ENCODE measurements at places on chromosomes 6 and 20. TPM values are rescaled to one million over a fixed set of nuclear protein-coding genes. Genes with fewer than 3 reads are reported as not detected.
A peak's percentile ranks its signal among the peaks of the same experiment; 100 is the strongest.

GRCh38 chr6:16948396-16948795 is 153.5 kb upstream of the STMND1 start:
- DNase-seq, result no peak
- no peaks in the 10 kb centered on the region for H3K27me3 ChIP-seq
- H3K27ac ChIP-seq, result no peak overlapping the region
- no peak overlapping the region for H3K4me3 ChIP-seq
- H3K4me1 ChIP-seq, result peaks cover 10% of the 10 kb centered on the region

Gene BPI
- total RNA-seq, result not detected

DNA sequence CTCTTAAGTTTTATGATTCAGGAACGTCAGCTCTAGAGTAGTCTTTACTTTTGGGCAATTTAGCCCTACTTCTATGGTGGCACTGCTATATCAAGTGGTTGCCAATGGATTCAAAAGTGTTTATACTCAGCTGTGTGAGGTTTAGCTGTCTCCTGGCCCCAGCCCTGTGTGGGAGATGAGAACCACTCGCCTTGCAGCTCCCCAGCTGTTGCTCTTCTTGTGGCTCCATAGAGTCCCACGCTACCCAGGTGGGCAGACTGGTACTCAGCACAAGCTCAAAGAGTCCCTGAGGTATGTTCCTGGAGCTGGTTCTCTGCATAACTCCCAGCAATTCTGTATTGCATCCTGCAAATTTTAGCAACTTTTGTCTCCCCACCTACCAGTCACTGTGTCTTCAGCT is 59.6 kb downstream of the C6orf118 start:
- no peaks in the 10 kb centered on the region for H3K4me1 ChIP-seq
- H3K27me3 ChIP-seq, result no peaks in the 10 kb centered on the region
- H3K4me3 ChIP-seq, result no peak overlapping the region
- DNase-seq, result no peak

Gene GSTA1
- total RNA-seq, result not detected

GRCh38 chr6:11224966-11225463 is 7.5 kb downstream of the NEDD9 start:
- H3K27me3 ChIP-seq, result no peaks in the 10 kb centered on the region
- peak overlapping the region; percentile 43 for H3K27ac ChIP-seq
- DNase-seq, result no peak

DNA sequence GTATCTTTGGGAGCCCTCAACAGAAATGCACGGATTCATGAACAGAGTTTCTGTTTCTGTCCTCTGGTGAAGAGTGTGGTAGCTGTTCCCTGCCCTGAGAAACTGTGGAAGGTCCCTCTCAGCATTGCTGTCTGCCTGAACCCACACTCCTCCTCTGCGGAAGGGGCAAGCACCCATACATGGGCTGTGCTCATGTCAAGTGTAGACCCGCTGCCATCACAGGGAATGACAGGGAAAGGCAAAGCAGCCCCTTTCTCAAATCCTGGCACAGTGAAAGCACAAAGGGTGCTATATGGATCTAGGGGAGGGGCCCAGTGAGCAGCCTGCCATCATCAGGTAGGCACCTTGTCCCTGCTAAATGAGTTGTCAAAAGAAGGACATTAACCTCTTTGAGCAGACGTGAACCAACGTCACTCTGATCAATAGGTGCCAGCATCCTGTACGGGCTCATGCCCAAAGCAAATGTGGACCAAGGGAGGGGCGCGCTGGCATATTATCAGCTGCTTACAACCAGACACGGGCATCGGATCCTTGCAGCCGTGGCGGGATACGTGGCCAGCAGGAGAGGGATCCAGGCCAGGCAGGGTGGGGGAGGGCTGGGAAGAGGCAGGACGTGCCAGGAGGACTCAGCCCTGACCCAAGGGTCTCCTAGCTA is 231.2 kb upstream of the PMEPA1 start:
- no peaks in the 10 kb centered on the region for H3K4me1 ChIP-seq
- H3K27me3 ChIP-seq, result no peaks in the 10 kb centered on the region
- DNase-seq, result no peak
- no peaks in the 10 kb centered on the region for H3K36me3 ChIP-seq
- H3K4me3 ChIP-seq, result no peak overlapping the region

DNA sequence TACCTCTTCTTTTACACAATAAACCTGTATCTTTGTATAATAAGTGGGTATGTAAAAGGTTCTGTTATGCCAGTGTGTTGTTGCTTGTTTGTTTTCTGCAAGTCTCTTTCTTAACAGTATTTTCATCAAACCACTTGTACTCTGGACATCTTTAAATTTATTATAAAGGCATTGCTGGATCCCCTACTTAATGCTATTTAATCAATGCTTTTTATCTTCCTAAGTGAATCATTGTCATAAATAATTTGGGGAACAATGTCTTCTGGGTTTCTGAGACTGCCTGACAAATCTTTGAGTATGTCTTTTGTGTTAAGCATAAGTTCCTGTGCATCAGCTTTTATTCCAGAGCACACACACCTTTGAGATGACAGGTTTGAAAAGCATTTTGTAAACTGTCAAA is 64.7 kb downstream of the ITCH start:
- DNase-seq, result no peak
- H3K27ac ChIP-seq, result no peak overlapping the region
- H3K4me3 ChIP-seq, result no peak overlapping the region
- H3K27me3 ChIP-seq, result no peaks in the 10 kb centered on the region
- H3K36me3 ChIP-seq, result peaks cover 15% of the 10 kb centered on the region

Gene ULBP1
- total RNA-seq, result not detected

Gene ARMH2
- total RNA-seq, result 4.7 TPM

DNA sequence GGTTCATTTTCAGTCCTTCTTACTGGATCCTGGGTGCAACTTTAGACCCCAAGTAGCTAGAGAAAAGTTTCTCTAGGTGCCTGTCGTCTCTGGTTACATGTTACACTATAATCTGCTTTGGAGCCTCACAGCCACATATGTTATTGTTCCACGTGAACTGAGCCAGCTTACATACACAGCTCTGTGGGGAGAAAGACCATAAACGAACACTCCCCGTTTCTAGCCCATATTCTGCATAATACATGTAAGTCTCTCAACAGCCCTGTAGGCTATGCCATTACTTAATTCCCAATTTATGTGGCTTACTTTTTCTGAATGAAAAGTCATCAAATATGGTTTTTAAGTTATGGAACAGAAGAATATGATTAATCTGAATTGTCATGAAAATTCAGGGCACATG is 233.8 kb downstream of the BCKDHB start:
- H3K4me1 ChIP-seq, result no peaks in the 10 kb centered on the region
- no peak for DNase-seq
- H3K4me3 ChIP-seq, result no peak overlapping the region
- H3K27ac ChIP-seq, result no peak overlapping the region

- no peak overlapping the region for H3K27ac ChIP-seq
- no peak for DNase-seq
- no peaks in the 10 kb centered on the region for H3K4me1 ChIP-seq
- H3K36me3 ChIP-seq, result no peaks in the 10 kb centered on the region
- no peak overlapping the region for H3K4me3 ChIP-seq
Measured at GRCh38 chr6:34566830-34567546, 10.9 kb upstream of the SPDEF start.

DNA sequence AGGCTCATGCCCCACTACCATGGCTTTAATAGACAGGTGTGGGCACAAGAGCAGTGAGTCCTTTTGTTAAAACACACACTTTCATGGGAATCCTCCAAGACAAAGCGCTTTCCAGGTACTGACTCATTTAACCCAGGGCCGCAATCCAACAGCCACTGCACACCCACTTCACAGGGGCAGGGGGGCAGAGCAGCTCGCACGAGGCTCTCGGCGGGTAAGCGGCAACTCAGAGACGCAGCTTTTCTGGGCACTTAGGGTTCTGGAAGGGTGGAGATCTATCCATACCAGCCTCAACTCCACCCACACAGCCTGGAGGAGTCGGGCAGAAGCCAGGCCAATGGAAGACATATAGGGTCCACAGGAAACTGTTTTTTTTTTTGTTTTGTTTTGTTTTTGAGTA is 28.6 kb downstream of the PSMG4 start:
- no peaks in the 10 kb centered on the region for H3K4me1 ChIP-seq
- no peak for DNase-seq
- H3K36me3 ChIP-seq, result peaks cover 4% of the 10 kb centered on the region
- H3K27me3 ChIP-seq, result no peaks in the 10 kb centered on the region
- H3K4me3 ChIP-seq, result no peak overlapping the region
- no peak overlapping the region for H3K27ac ChIP-seq

- H3K4me3 ChIP-seq, result no peak overlapping the region
- H3K4me1 ChIP-seq, result no peaks in the 10 kb centered on the region
- no peak overlapping the region for H3K27ac ChIP-seq
Measured at GRCh38 chr20:46468508-46468907, 44.9 kb downstream of the ZNF334 start.

Gene GCNT2
- 4.2 TPM for total RNA-seq

Measured in CD4-positive, alpha-beta memory T cell (primary cell).